ENCODE measurements at places on chromosomes 3 and 15.

GRCh38 chr15:70775160-70775559 is 11.8 kb upstream of the UACA start:
- DNase-seq: no peak

GRCh38 chr3:154783521-154783931 is 296.6 kb upstream of the MME start:
- no peak for DNase-seq

DNA sequence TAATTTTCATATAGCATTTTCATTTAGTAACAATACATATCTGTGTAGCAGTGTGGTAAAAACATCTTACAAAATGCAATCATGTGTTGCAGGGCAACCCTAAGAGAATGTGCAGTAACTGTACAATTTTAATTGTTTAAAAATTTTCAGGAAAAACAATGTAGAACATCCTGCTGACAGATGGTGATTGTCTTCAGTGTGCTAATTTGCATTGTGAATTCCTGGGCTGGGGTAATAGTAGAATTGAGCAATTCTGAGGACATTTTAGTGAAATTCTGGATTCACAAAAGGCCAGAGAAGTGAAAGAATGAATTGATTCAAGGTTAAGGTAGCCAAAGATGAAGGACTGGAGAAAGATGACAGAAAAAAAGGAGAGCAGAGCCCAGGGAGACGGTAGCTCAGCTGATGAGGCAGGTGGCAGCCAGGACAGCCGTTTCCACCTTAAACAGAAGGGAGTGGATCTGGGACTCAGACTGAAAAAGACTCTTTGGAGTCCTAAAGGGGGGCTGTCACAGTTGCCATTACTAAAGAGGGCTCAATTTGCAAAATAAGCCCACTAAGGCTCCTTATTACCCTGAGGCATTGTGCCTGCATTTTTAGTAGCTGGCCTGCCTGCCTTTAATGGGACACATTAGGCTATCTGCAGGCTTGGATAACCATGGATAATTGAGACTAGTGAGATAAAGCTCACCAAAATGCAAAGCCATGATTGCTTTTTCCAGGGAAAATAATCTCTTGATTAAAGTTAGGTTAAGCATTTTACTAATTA is 8.6 kb downstream of the MAP3K13 start:
- DNase-seq: no peak

DNA sequence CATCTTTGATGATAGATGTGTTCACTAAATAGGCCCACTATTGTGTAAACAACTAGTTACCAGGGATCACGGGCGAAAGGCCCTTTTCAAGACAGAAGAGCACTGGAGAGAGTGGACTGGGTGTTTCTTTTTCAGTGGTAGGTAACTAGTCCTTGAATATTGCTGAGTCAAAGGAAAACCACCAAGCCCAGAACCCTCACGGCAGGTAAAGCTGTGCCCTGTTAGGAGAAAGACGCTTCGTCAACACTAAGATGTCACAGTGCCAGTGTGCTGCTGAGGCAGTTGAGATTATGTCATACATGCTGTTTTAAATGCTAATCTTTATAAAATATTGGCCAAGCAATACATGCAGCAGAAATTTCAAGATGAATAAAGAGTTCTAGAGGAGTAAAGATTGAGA is 578.6 kb downstream of the PYDC2 start:
- no peak for DNase-seq

- no peak for DNase-seq
These were observed 35.9 kb downstream of the CCK start for GRCh38 chr3:42229942-42230688.

DNA sequence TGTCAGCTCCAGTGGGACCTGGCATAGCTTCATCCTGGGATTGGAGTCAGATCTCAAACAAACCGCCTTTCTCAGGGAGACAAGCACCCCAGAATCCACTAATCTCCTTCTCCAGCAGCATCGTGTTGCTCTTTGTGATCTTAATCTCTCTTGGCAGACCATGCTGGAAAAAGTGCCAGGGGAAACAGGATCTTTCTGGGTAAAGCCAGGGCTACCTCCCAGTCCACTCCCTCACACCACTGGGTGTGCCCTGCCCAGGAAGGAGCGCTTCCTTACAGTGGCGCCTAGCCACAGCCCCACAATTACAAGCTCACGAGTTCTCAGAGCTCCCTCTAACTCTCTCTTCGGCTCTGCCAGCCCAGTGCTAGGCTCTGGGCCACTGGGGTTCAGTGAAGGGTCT is 32.2 kb downstream of the RPLP1 start:
- no peak for DNase-seq

DNA sequence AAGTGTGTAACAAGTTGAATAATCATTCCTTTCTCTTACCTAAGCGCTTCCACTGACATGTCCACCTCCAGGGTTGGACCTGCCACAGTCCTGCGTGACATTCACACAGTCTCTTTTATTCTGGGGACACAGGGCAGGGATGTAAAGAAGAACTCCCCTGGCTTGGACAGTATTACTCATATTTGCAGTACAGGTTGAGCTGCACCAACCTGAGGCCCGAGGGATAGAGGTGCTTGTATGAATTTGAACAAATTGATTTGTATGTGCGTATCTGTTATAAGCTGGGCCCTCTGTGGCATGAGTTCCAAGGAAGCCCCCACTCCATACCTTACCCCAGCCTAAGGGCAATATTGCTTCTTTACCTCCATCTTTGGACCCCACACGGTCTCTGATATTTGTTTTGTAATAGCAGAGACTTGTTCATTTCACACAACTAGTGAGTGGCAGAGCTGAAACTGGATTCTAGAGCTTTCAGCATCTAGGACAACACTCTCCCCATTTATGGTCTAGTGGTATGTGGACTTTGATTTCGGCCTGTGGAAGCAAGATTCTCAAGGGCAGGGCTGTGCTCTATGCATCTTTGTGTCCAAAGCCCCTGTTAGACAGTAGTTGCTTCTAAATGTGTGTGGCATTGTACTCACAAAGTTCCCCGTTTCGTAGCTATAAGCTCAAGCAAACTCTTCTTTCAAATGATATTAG is 39.2 kb downstream of the FAH start:
- no peak for DNase-seq

- DNase-seq: no peak
These were observed 66.5 kb upstream of the BCL6 start for GRCh38 chr3:187811585-187812250.

- DNase-seq: peak; percentile 30
These were observed 43.5 kb upstream of the BDH1 start for GRCh38 chr3:197599089-197599765.

GRCh38 chr3:21328711-21329390 is 422.2 kb downstream of the ZNF385D start:
- DNase-seq: no peak

- DNase-seq: no peak
These were observed 500.4 kb upstream of the CDIN1 start for GRCh38 chr15:36079021-36079420.

- no peak for DNase-seq
These were observed 749.5 kb downstream of the ROBO1 start for GRCh38 chr3:79018265-79018664.

GRCh38 chr3:87987952-87988351 is 70.9 kb downstream of the CGGBP1 start:
- DNase-seq: no peak

- no peak for DNase-seq
These were observed 570.6 kb upstream of the UBE2E2 start for GRCh38 chr3:22632536-22632935.

GRCh38 chr3:124320976-124321375 is 329.1 kb upstream of the ROPN1 start:
- DNase-seq: no peak

- no peak for DNase-seq
These were observed 152.8 kb downstream of the ARRDC4 start for GRCh38 chr15:98113327-98113726.

GRCh38 chr15:79051941-79052731 is 38.4 kb downstream of the RASGRF1 start:
- DNase-seq: no peak

GRCh38 chr3:4709341-4709740 is 216.2 kb downstream of the ITPR1 start:
- DNase-seq: no peak

GRCh38 chr3:150775001-150775599 is 12.1 kb upstream of the SIAH2 start:
- no peak for DNase-seq

GRCh38 chr3:32238453-32239306 is at the start of gene CMTM8:
Gene CMTM8, plus strand, starts transcription at chr3:32238680. Its CDS starts 293 bp downstream, at chr3:32238973.
- DNase-seq: peak; percentile 10

GRCh38 chr15:77860071-77860691 is 217.3 kb downstream of the TBC1D2B start:
- no peak for DNase-seq

- DNase-seq: no peak
These were observed 84.0 kb upstream of the TRA2B start for GRCh38 chr3:186021673-186022362.

DNA sequence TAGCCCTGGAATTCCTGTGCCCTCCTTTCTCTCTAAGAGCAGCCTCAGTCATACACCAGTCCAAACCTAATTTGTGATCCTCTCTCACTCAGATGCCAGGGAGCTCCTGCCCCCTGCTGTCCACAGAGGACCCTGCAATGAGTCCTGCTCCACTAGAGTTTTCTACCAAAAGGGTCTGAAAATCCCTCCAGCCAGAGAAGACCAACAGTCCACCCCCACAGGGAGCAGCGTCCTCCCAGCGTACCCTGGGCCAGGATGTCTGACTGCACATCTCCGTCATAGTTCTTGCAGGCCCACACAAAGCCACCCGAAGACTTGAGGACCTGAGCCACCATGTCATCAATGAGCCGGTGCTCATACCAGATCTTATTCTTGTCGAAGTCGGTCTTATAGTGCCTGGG is 15.4 kb downstream of the IDH2 start:
- no peak for DNase-seq

DNA sequence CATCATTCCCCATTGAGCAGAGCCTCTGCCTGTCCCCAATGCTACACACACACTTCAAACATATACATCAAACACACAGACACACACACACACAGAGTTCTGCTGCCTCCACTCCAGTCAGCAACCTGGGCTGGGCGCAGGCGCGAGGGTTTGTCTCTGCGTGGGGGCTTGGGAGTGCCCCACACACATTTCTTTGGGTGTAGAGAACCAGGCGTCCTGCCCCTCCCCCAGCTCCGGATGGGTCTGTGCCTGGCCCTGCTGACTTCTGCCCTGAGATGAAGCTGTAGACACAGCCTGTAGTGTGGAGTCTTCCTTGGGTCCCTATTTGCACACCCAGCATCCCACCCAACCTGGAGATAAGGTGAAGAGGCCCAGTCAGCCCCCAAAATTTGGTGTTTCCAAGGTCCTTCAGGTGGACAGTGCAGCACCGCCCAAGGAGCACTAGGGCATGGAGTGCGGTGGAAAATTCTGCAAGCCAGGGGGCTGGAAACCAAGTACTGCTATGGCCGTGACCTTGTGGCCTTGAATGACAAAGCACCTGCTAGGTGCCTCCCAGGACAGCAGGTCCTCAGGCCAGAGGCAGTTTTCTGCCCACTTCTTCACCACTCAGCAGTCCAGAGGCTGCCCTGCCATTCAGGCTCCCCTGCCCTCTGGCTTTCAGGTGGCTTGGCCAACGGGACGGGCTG is 26.8 kb downstream of the FBXW12 start:
- no peak for DNase-seq

- no peak for DNase-seq
These were observed 998.6 kb upstream of the EPHA6 start for GRCh38 chr3:95815828-95816227.

- DNase-seq: no peak
These were observed 107.7 kb upstream of the CADPS start for GRCh38 chr3:62982795-62983455.

DNA sequence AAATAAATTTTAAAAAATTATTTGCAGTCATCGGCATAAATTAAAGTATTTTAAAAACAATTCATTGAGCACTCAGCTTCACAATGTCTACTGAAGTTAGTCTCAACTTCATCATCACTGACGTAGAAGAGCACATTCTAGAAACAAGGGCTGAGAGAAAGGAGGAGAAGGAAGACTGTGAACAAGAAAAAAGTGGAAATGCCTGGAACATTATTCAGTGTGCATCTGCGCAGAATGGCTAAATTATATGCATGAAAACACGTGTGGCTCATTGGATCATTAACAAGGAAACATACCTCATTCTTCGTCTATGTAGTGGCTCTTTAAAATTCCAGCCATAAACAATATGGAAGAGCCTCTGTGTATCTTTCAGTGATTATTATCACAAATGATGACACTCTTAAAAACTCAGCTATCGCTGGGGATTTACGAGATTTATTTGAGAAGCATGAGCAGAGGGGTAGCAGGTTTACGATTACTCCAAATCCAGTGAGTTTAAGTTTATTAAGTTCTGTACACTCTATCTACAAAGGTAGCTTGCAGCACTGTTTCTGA is 404.2 kb upstream of the CDIN1 start:
- DNase-seq: no peak

GRCh38 chr3:188134856-188135255 is 19.1 kb upstream of the LPP start:
- no peak for DNase-seq

DNA sequence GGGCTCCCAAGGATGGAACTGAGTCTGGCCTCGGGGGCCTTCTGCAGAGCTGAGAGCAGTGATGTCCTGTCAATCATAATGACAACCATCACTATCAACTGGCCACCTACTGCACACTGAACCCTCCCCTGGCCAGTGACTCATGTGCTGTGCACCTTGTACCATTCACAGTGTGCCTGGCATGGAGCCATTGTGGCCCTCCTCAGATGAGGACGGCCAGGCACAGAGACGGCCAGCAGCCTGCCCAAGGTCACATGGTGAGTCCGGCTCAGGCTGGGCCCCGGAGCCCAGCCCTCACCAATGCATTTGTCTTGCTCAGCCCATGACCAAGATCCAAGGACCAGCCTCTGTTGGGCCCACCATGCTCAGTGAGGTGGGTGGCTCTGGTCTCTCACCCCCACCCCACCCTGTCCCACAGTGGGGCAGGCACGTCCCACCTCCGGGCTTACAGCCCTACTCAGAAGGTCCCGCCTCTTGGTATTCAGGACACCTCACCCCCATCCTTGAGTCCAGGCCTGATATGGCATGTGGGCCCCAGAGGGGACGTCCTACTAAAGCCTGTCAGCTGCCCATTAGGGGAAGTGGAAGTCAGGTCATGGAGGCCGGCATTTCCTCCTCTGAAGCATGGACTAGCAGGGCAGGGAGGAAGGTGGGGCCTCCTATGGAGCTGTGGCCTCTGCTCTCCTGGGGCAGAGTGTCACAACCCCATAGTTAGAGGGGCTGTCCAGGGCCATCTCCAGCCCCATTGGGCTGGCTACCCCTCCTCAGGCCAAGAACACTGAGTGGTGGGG is 35.9 kb upstream of the TMEM115 start:
- DNase-seq: no peak

DNA sequence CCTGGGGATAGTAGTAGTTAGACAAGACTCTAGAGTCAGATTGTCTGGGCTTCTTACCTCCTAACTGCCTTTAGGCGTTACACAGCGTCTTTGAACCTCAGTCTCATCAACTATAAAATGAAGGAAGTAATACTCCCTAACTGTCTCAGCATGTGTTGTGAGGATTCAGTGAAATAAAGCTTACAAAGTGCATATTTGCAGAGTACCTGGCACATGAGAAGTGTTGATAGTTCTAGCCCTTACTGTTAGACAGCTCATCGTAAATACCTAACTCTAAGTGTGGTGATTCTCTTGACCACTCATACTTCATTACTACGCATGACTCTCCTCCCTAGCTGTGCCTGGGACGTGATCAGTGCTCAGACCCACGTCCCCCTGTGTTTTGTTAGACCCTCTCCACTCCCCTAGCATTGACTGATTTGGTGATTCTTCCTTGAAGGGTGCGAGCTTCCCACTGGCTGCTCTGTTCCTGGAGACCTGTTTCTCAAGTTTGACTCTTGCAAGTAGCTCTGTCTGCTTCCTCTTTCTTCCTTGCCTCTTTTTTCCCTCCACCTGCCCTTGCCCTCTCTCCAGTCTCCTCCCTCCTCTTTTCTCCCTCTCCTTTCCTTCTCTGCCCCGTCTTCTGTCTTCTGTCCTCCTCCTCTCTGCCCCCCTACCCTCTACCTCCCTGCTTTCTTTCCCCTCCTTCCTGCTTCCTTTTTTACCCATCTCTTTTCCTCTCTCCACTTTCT is 124.2 kb downstream of the SLC25A26 start:
- no peak for DNase-seq
